ENCODE measurements at places on chromosomes 7 and 10.

DNA sequence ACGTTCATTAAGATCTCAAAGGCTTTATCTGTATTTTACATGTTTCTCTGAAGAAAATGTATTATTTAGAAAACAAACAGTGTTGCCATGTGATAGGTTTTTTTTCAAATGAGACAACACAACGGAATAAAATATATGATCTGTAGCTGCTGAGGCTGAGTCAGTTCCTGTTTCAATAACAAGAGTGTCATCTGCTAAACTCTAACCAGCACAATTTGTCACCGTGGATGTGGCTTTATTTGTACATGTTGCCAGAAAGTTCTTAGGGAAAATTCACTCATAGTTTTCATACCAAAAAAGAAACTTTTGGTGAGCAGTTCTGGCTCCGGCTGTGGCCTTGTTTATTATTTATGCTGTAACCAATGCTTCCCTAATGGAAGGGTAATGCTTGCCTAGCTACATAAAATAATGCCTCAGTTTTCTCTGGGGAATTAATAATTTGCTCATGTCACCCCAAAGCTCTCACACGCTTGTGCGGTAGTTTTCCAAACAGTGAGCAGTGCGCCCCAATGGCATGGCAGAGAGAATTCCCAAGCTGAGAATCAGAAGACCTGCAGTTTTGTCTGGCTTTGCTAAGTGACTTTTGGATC lies 20.3 kb upstream of the KLF6 start:
- no peak for DNase-seq

DNA sequence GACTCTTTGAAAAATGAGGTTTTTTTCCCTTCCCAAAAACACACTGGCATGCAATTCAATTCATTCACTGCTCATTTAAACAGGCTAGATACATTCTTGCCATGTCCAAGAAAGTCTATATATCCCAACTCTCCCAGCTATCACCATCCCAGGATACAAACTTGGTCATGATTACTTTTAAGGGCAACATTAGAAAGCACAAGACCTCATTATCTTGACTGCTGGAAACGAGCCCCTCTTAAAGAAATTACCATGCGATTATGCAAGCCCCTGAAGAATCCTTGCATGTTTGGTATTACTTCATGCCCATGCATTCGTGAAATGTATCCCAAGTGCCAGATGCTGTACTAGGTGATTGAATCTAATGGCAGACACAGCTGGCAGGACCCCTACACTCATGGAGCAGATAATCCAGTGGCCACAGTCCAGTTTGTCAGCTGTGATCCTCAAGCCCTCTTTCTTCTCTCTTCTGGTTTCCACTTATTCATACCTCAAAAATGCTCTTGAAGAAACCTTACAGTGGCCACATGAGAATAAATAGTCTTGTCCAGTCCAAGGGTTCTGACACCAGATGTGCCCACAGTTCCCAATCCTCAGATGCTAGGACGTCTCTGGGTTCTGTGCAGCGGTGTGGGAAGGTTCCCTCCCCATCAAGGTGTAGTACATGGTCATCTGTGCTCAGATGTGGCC lies 103.7 kb upstream of the HABP2 start:
- no peak for DNase-seq

DNA sequence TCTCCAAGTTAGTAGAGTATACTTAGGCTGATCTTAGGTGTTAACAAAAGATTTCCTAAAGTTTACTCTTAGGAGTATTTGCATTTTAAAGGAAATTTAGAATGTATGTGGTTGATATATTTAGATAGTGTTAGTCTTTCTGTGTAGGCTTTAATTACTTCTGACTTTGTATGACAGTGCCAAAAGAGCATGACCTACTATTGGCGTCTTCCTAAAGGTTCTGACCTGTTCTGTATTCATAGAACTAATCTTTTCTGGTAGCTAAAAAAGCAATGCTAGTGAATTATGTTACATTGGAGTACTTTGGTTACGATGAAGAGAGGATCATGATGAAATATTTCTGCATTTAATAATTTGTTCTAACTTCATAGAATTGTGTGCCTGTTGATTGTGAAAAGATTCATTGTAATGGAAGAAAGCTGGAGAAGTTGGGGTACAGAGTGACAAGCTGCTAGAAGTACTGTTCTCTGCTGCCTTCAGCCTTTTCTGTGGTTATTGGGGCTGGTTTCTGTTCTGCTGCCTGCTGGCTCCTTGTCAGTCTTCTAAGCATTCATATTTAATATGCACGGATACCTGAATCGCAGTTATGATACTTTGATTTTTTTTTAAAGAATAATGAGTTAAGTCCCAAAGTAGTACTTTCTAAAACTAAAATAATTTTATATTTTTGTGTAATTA lies 13.2 kb downstream of the WAC start:
- DNase-seq = no peak

GRCh38 chr7:361680-362401 lies 71.9 kb downstream of the FOXL3 start:
- DNase-seq = peak; percentile 56

GRCh38 chr7:68770649-68771048 lies 827.6 kb upstream of the AUTS2 start:
- DNase-seq = no peak

DNA sequence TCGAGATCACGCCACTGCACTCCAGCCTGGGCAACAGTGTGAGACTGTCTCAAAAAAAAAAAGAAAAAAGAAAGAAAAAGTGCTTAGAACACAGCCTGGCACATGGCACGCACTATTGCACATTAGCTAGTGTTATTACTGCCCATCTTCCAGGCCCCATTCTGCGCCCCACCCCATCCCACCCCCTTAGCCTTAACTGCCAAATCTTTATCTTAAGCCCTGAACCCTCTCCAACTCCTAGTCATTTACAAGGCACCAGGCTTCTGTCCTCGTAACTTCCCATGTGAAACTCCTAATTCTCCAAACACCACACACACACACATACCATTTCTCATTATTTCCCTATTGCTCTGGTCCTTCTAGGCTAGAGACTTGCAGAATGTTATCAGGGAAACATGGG lies 4.8 kb downstream of the FRAT2 start:
- DNase-seq = no peak

DNA sequence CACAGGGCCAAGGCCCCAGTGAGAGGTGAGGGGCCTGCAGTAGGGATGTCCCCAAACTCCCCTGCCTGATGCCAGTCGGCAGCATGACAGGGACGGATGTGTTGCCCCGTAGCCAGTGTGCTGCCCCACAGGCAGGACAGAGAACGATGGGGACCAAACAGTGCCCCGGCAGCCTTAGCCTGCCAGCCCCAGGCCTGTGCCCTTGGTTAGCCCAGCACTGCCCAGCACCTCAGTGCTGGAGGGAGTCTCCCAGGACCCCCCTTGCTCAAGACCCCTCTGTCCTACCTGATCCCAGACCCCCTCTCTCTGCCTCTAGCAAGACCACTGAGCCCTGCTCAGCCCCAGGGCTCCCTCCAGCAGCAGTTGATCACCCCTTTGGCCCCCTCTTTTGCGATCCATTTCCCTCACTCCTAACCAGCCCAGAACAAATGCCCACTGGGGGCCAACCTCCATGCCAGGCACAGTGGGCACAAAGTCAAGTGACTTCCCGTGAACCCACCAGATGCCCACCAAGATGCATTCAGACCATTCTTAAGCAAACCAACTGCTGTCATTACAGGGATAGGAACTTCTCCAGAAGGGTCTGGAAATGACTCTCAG lies 34.0 kb downstream of the OAT start:
- no peak for DNase-seq

DNA sequence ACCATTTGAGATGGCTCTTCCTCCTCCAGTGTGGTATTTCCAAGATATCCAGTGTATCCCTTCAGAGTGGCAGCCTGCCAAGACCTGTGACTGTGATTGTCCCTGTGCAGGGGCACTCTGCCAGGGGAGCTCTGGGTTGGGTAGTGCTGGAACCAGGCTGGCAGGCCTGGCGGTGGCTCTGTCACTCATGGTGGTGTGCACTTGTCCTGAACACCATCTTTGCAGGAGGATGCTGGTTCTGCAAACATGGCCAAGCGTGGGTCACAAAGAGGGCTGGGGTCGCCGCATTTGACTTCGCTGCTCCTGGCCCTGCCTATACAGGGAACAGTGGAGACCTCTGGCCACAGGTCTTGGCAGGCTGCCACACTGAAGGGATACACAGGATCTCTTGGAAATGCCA lies 205.2 kb downstream of the PRPF18 start:
- no peak for DNase-seq

DNA sequence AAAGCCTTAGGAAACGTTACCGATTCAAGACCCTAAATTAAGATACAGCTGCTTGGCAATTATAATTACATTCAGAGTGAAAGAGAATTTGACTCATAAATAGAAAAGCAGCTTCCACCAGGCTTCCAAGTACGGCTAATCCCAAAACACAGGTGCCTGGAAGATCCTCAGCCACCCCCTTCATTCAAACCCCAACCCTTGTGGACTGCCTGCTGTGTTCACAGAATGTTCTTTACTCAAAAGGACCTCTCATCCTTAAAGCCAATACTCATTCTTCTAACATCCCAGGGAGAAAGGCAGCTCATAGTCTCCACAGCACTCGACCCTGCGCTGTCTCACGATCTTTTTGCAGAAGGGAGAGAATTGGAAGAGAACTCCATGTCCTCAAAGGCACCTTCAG lies 32.9 kb downstream of the RNF32 start:
- DNase-seq = no peak

DNA sequence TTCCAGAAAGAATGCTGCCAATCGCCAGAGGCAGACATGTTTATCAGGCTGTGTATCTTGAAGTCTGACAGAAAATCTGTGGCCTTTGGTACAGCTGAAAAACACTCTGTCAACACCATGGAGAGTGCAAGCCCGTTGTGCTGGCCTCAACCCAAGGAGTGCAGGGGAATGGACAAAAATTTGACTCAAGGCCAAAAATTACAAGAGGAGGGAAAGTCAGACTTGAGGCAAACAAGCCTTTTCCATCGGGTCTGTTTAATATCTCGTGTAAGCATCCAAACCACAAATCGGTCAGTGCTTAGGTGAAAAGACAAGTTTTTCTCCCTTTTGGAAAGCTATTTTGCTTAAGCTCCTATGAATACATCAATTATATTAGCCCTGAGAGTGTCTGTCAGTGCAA lies 305.3 kb upstream of the NFE2L3 start:
- peak; percentile 61 for DNase-seq

GRCh38 chr10:59709395-59710125 lies at the start of gene SLC16A9:
Gene SLC16A9, minus strand, starts transcription at chr10:59709850. Its CDS starts 25,559 bp downstream, at chr10:59684291.
- peak; percentile 75 for DNase-seq

- DNase-seq = no peak
These were observed 55.8 kb upstream of the LANCL2 start for GRCh38 chr7:55309040-55309991.

DNA sequence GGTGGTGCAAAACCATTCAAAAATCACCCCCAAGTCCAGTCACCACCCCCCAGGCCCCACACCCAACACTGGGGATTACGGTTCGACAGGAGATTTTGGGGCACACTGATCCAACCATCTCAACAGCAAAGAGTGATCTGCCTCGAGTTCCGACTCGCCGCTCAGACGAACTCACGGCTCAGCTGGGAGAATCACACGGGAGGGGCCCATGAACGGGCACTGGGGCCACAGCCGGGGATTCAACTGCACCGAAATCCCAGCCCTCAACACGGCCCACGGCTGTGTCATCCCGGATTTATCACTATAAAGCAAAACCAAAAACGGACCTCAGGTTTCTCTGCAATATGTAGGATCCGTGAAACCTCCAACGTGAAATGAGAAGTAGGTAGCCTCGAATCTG lies 460.0 kb downstream of the DNAJB6 start:
- no peak for DNase-seq

DNA sequence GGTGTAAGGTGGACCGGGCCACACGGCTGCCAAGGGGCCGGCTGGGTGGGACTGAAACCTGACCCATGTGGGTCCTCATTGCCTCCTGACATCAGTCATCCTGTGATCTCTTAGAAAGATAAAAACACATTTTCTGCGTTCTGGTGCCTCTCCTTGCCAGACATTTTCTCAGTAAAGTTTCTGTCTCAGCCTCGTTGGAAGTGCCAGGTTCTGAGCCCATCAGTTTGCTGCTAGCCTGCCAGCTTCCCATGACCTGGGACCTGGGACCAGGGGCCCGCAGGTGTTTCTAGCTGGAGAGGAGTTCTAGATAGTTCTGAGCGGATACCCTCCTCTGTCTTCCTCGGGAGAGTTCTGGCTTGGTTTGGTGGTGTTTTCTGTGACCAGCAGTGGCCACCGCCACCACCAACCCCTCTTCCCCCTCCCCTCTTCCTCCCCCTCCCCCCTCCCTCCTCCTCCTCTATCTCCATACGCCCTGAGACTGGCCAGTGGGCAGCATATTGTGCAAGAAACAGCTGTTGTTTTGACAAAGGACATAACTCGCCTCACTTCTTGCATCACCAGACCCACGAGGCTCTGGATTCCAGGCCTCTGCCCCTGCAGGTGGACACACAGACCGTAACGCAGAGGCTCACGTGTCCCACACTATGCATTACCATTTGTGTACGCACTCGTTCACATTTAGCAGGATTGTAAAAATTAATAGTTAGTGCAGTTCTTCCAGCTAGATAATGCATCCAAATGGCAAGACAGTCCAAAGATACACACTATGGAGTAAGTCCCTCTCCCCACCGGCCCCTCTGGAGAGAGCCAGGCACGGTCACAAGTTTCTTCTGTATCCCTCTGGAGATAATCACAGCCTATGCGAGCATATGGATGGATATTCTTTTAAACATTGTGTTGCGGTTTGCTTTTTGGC lies 94.6 kb downstream of the CUX1 start:
- no peak for DNase-seq

GRCh38 chr10:133151543-133151972 lies 8.5 kb upstream of the KNDC1 start:
- DNase-seq = no peak

DNA sequence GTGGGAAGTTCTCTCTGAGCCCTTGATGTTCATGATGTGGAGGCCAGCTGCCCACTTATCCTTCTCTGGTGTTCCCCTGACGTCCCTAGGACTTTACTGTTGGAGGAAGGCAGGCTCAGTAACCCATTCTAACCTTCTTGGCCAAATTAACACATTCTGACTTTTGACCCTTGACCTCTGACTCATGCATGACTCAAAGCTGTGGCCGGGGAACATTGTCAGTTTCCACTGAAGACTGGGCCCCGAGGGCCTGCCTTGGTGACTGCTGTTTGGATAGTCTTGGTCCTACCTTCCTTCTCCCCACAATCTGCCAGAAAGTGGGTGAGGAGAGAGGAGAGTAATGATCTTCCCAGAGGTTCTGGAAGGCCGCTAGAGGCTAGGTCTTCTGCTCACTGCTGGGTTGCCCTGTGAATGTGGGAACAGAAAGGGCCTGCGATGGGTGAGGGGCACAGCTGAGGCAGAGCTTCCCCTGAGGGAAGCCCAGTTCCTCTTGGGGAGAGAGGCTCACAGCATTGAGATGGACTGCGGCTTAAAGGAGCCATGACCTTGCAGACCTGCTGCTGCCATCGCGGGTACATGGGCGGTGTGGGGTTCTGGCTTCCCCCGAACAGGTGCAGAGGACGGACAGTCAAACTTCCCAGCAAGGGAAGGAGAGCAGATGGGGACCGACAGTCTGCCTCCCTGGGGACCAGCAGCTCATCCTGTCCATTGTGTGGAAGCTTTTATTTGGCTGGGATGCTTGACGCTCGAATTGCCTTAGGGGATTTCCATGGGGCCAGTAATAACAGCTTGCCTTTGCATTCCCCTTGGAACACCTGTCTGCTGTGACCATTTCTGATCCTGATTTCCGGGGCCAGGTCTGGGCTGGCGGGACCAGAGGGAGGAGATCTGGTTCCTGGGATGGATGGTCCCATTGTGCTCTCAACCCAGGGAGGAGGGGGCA lies 43.8 kb downstream of the ADAMTS14 start:
- DNase-seq = no peak

All from left kidney (tissue), 8 donors.